HCT116 (cell line): ENCODE measurements at places on chromosomes 16 and 17. TPM values are rescaled to one million over a fixed set of nuclear protein-coding genes. Genes with fewer than 3 reads are reported as not detected.

DNA sequence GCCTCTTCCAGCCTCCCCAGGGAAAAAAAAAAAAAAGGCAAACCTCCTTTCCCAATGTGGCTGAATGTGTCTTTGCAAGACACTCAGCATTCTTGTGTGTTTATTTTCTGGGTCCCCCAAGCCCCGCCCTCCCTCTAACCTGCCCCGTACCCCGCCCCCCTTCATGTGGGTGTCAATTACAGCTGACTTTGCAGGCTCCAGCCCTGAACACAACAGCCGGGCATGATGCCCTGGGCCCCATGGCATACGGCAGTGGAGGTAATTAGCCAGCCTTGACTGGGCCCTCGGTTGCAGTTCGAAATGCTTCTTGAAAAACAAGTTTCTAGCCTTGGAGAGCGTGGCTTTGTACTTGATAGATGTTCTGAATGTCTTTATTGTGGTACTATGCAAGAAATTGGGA is 354.7 kb upstream of the RBFOX1 start:
- no peak for DNase-seq

GRCh38 chr16:49340466-49340865 is 33.1 kb upstream of the C16orf78 start:
- no peak for DNase-seq

DNA sequence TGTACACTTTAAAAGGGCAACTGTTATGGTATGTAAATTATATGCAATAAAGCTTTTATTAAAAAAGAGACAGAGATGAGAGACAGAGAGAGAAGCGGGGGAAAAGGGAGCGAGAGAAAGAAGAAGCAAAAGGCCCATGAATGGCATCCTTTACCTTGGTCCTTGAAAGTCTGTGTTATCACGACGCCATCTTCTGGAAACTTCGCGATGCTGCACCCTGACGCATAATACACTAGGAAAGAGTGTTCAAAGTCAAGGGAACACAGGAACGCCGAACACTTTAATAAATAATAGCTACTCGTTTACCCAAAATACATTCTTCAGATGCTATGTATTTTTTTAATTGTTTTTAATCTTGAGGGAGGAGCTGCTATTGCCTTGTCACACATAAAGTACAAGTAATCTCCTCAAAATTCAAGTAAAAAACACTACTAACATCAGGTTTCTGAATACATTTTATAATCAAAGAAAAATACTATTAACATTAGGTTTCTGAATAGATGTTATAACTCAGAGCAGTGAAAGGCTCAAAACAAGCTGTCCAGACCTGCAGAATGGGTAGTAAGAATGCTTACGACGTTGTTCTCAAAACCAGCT is 23.0 kb upstream of the SLC38A8 start:
- peak; percentile 48 for DNase-seq

GRCh38 chr17:48462946-48463345 is 32.9 kb upstream of the SKAP1 start:
- DNase-seq = no peak

The TBC1D3E gene
- not detected for total RNA-seq

The P3H4 gene
- total RNA-seq = 23.4 TPM

The UNC45B gene
- not detected for total RNA-seq
